ENCODE measurements at places on chromosomes 3 and 15.

GRCh38 chr3:54099381-54099780 lies 23.0 kb upstream of the CACNA2D3 start:
- DNase-seq = no peak

GRCh38 chr15:63923993-63924950 lies 90.5 kb upstream of the HERC1 start:
- DNase-seq = no peak

DNA sequence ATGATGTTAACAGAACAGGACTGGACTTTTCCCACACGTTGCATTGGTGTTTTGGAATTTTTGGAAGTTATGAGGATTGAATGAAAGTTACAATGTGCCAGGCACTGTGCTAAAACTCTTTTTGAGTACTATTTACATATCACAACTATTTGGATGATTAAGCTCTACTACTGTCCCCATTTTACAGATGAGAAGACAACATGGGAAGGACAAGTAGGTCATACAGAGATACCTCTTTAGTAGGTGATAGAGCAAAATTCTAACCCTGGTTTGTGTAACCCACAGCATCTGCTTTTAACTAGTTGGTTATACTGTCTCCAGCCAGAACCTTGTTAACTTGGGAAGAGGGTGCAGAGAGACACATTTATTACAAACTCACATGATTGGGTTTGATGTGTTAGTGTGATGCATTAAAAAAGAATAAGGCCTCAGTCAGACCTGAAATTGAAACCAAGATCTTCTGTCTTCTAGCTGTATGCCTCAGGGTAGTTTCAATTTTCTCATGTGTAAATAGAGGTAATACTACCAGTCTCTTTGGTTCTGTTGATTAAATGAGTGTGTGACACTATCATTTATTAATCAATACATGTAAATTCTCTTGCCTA lies 1.4 kb downstream of the NDUFB4 start:
- DNase-seq = no peak

DNA sequence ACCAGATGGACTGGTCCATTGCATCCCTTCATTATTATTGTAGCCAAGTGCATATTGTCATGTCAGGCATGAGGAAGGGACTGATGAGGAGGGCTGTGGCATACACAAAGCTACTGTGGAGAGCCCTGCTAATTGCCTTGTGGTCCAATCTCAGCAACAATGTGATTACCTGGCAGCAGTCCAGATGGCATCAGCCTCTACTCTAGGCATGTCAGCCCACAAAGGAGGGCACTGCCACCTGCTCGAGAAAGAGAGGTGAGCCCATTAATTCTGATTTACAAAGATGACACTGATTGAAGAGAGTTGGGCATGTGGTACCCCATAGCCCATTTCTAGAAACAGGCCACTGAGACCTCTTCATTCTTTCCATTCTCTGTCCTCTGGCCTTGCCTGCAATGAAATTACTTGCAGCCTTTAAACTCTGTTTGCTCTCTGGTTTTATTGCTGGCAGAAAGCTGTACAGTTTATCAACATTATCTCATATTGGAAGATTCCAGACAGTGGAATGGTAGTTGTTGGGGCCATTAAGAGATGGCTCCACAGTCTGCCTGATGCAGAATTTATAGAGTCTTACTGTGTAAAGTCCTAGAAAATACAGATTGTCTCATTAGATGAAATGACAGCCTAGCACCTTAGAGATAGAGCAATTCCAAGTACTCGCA lies 307.7 kb downstream of the ARPP21 start:
- DNase-seq = no peak

Measured in SJSA1 (cell line).